COR-L47 (cell line): ENCODE measurements at places on chromosomes 11 and 22.

GRCh38 chr11:35615921-35616900 is 2.0 kb upstream of the FJX1 start:
- peak; percentile 38 for DNase-seq

DNA sequence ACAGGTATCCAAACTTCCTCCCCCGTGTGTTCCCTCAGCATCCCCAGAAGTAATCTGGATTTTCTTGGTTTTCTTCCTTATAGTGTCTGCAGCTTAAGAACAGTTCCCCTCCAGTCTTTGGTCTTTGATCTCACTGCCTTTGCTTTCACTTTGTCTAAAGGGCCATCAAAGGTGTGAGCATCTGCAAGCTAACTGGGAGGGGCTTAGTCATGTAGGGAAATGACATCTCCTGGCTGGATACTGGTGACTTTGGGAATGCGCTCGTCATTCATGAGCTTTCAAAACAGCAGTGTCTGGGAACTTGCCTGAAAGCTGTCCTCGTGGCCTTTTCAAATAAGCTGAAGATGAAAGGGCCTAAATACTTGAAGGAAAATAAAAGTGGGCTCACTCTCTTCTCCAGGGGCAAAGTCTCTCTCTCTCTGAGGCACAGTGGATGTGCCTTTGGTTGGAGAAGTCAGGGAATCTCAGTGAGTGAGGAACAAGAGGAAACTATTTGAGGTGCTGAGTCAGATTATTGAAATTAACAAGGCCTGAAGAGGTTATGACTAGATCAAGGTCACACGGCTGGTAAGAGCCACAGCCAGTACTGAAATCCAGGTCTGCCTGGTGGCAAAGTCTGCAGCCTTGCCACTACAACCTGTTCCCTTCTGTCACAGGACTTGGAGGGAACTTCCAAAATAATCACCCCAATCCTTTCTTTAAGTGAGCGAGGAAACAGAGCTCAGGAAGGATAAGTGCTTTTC is 45.6 kb upstream of the TENM4 start:
- DNase-seq, result no peak

GRCh38 chr11:116294630-116295029 is 478.2 kb downstream of the BUD13 start:
- DNase-seq, result no peak

- no peak for DNase-seq
Observed at GRCh38 chr11:127648583-127648982, 648.0 kb upstream of the KIRREL3 start.

DNA sequence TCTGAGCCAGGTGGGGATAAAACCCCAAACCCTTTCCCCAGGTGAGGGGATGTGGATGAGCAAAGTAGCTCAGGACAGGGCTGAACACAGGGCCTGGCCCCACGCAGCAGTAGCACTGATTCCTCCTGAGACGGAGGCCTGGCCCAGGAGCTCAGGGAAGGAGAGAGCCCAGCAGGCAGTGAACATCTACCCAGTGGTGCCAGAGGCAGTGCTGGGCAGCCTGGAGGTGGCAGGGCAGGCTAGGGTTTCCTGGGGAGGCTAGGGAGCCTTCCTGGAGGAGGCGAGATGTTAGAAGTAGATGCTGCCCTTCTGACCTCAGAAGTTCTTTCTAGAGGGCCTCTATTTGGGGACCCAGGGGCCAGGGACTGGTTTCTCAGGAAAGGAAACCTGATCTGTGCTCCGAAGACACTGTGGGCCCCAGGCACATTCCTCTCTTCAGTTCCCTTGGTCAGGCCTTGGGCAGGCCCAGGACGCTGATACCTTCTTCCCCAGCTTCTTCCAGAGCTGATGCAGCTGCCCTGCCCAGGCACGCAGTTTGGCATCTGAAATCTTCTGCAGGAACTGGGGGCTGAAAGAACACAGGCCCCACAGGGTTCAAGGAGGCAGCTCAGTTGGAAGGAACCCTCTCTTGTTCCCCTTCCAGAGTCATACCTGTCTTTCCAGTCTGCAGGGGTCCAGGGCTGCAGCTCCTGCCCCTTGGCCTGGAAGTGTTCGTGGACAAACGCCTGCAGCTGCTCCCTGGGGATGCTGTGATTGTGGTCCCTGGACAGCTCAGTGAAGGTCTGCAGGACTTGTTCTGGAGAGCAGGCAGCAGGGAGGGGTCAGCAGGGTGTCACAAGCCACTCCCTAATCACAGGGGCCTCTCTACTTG is 16.8 kb downstream of the TREH start:
- DNase-seq, result no peak
